ENCODE measurements at places on chromosomes 11 and 22.
A peak's percentile ranks its signal among the peaks of the same experiment; 100 is the strongest.

DNA sequence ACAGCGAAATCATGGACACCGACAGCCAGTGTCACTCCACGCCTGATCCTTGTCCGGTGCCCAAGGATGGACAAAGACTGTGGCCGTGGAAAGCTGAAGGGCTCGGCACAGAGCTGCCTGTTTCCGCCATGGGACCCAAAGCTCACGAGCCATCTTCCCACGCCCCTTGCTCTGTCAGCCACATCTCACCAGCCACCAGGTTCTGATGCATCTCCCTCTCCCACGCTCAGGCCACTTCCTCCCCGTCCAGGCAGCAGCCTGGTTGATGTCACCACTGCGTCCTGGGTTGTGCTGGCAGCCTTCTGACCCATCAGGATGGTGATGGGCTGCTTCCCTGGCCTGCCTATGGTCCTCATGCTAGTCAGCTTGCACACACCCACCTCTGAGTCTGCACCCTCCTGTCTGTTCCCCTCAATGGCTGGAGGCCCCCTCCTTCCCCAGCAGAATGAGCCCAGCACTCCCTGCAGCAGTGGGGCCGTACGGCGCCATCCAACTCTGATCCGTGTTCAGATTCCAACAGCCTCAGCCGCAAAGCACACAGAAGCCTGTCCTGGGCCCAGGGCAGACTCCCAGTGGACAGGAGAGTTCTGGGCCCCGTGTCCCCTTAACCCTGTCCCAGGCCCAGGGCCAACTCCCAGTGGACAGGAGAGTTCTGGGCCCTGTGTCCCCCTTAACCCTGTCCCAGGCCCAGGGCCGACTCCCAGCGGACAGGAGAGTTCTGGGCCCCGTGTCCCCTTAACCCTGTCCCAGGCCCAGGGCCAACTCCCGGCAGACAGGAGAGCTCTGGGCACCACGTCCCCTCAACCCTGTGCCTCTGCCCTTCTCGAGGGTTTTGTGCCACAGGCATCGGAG, 259.5 kb downstream of the BRD1 start:
- no peak for DNase-seq

DNA sequence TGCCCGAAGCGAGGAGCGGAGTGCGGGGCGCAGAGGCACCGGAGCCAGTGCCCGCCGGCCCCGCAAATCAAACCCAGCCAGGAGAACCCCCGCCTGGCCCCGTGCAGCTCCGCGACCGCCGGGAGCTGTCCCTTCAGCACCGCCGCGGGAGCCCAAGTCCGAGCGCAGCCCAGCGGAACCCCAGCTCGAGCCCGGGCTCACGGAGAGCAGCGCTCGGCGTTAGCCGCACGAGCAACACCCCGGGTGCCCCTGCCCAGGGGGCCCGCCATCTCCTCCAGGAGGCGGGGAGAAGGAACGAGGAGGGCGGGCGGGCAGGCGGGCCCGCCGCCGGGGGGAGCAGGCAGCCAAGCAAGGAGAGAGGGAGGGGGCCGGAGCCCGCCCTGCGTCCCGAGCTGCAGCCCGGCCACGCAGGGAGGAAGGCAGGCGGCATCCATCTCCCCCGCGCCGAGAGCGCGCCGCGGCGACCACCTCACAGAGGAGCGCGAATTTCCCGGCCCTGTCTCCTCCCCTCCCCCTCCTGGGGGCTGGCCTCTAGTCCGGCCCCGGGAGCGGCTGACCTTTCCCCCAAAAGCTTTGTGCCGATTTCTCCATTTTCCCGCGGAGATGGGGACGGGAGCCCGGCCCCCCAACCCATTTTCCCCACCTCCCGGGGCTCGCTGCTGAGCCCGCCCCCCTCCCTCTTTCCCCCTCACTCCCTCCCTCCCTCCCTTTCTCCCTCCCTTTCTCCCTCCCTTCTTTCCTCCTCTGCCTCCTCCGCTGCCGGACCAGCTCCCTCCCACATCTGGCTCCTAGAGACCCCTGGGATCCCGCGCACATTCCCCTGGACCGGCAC, 621 bp downstream of the KCNC1 start:
- DNase-seq = peak; percentile 50

- peak; percentile 33 for DNase-seq
Observed at GRCh38 chr22:28029201-28029948, 110.3 kb upstream of the PITPNB start.

- no peak for DNase-seq
Observed at GRCh38 chr11:96147186-96147585, 195.8 kb downstream of the MAML2 start.

GRCh38 chr11:35321111-35321510, 98.2 kb downstream of the SLC1A2 start:
- no peak for DNase-seq

- no peak for DNase-seq
Observed at GRCh38 chr11:65709661-65710060, 2.4 kb upstream of the KAT5 start.

- DNase-seq = no peak
Observed at GRCh38 chr11:86745571-86745970, 54.8 kb upstream of the PRSS23 start.

DNA sequence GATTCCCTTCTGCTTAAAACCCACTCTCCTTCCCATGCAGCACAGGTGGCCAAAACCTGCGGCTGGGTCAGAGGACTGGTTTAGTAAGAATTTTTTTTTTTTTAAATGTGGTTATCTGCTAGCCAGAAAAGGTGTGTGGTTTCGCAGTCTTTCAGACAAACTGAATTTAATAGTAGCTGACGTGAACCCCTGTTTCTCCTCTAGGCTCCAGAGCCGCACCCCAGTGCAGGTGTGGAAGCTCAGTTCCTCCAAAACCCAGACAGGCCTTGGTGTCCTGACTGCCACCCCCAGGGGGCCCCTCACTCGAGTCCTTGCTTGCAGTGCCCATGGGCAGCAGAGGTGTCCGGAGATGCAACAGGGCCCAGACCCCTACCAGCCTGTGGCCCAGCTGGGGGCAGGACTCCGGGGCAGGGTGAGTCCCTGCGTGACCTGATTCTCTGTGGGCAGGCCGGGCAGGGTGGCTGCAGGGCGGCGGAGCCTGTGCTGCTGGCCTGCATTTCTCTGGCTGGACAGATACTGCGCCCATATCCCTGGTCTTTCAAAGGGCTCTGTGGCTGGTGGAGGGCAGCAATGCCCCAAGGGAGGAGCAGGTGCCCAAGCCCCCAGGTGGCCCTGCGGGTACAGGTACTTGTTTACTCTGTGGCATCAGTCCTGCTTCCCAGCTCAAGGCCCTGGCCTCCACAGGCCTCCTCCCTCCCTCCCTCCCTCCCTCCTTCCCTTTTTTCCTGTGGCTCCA, 15.2 kb downstream of the KCNQ1 start:
- no peak for DNase-seq
